ENCODE measurements at places on chromosomes 7 and 10. TPM values are rescaled to one million over a fixed set of nuclear protein-coding genes. Genes with fewer than 3 reads are reported as not detected.

- no peak for DNase-seq
- H3K27me3 ChIP-seq: peaks cover 2% of the 10 kb centered on the region
- H3K36me3 ChIP-seq: no peaks in the 10 kb centered on the region
- no peaks in the 10 kb centered on the region for H3K4me1 ChIP-seq
Observed at GRCh38 chr7:35398518-35398917, 144.6 kb upstream of the TBX20 start.

DNA sequence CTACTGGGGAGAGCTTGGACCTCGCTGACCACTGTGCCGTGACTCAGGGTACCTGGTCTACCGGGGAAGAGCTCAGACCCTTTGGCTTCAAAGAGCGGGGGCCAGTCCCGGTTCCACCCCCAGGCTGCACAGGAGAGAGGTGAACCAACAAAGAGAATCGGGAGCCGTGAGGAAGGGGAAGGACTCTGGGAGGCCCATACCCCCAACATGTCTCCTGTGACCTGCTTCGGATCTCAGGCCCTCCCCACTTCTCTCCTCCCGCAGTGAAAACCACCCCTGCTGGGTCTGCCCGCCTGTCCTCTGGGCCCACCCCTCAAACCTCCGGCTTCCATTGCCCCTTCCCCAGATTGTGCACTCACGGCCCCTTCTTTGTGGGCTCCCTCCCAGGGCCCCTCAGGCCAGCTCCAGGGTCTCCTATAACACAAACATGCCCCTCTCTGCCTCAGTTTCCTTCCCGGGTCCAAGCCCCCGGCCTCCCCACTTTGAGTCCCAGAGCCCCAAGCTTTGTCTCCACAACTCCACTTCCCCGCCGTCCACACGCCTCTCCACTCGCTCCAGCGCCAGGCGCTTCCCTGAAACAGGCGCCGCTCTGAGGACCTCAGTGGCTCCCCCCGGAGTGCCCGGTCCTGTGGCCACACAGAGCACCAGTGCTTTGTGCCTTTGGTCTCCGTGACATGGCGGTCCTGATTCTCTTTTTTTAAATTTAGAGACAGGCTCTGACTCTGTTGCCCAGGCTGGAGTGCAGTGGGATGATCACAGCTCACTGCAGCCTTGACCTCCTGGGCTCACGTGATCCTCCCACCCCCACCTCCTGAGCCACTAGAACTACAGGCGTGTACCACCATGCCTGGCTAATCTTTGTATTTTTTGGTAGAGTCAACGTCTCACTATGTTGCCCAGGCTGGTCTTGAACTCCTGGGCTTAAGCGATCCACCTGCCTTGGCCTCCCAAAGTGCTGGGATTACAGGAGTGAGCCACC lies 7.5 kb upstream of the INTS1 start:
- H3K4me3 ChIP-seq: no peak overlapping the region
- peaks cover 35% of the 10 kb centered on the region for H3K4me1 ChIP-seq
- no peak overlapping the region for H3K27ac ChIP-seq
- H3K36me3 ChIP-seq: no peaks in the 10 kb centered on the region
- peaks cover 6% of the 10 kb centered on the region for H3K27me3 ChIP-seq

DNA sequence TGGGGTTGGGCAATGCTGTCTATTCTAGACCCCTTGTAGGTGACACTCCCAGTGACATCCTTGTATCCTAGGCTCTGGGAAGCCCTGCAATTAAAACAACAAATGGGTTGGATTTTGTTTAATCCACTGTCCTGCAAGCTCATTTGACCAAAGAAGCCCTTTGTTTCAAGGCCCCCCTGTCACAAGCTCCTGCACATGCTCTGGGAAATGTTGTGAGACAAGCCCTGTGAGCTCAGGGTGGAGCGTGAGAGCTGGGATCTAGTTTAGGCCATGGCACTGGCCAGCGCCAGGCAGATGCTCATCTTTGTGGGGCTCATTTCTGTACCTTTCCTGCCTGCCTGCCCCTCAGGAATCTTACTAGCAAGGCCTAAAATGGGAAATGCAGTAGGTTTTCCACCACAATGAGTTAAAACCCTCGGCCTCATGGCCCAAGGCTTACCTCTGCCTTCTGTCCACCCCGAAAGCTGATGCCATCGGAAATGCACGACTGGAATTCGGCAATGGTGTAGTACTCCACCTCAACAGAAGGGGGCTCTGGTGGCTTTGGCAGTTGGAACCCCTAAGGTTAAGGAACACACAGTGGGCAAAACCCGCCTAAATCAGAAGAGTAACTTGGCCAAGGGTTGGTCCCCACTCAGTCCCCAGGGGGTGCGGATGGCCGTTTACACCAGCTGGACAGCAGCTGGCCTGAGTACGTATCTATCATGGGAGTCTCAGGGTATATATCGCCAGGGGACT lies 112.0 kb downstream of the NEURL1 start:
- H3K36me3 ChIP-seq: peaks cover 39% of the 10 kb centered on the region
- no peak overlapping the region for H3K4me3 ChIP-seq
- peaks cover 10% of the 10 kb centered on the region for H3K27me3 ChIP-seq
- H3K27ac ChIP-seq: peak overlapping the region; percentile 49
- H3K4me1 ChIP-seq: peaks cover 15% of the 10 kb centered on the region

Gene PLAC9
- total RNA-seq: 6.5 TPM

- no peaks in the 10 kb centered on the region for H3K36me3 ChIP-seq
- no peak for DNase-seq
- no peaks in the 10 kb centered on the region for H3K27me3 ChIP-seq
- H3K4me1 ChIP-seq: no peaks in the 10 kb centered on the region
- H3K4me3 ChIP-seq: no peak overlapping the region
Observed at GRCh38 chr7:69859342-69859741, 261.1 kb downstream of the AUTS2 start.

DNA sequence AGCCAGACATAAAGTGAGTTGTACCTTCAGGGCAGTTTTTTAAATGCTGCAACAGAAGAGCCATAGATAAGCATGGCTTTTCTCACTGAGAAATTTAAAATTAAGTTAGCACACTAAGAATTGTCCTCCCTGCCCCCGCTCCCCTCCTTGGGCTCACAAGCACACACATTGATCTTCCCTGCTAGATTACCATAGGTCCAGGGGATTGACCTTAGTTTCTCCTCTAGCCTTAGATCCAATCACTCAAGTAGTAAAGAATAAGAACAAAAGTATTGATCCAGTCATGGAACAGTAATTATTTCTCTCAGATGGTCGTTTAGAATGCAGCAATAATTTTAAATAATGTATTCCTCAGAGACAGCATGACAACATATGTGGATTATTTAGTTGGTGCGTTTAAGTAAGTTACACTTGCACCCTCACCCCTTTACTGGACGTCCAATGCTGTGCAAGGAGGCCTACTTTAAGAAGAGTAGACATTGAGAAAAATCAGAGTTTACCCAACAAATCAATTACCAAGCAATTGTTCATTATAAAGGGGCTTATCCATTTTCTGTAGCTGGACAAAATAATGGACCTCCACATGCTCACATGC lies 683.5 kb upstream of the GALNT17 start:
- no peaks in the 10 kb centered on the region for H3K4me1 ChIP-seq
- H3K27ac ChIP-seq: no peak overlapping the region
- no peak for DNase-seq
- H3K36me3 ChIP-seq: no peaks in the 10 kb centered on the region
- no peak overlapping the region for H3K4me3 ChIP-seq
- peaks cover 1% of the 10 kb centered on the region for H3K27me3 ChIP-seq

DNA sequence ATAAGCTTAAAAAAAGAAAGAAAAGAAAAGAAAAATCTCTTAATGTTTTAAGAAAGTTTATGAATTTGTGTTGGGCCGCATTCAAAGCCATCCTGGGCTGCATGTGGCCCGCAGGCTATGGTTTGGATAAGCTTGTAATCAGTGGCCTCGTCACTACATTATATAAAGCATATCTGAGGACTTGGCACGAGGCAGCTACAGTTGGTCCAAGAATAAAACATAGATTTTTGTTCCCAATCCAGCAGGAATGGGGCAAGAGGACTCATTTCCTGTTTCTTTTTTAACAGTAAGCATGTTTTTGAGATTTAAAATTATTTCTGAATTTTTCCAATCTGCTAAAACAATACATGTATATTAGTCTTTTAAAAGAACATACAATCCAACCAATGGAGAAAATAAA lies 28.6 kb downstream of the MCM10 start:
- H3K27ac ChIP-seq: no peak overlapping the region
- H3K27me3 ChIP-seq: no peaks in the 10 kb centered on the region
- no peak overlapping the region for H3K4me3 ChIP-seq

- no peak overlapping the region for H3K27ac ChIP-seq
- no peaks in the 10 kb centered on the region for H3K27me3 ChIP-seq
- H3K4me3 ChIP-seq: no peak overlapping the region
- H3K36me3 ChIP-seq: no peaks in the 10 kb centered on the region
- peak; percentile 81 for DNase-seq
Observed at GRCh38 chr7:78326189-78326588, 527.6 kb downstream of the PHTF2 start.

Gene FGF8
- not detected for total RNA-seq

GRCh38 chr7:92622685-92623084 lies 32.5 kb upstream of the FAM133B start:
- no peak overlapping the region for H3K4me3 ChIP-seq
- H3K4me1 ChIP-seq: peaks cover 69% of the 10 kb centered on the region
- H3K27me3 ChIP-seq: no peaks in the 10 kb centered on the region
- H3K36me3 ChIP-seq: peaks cover 37% of the 10 kb centered on the region
- peak overlapping the region; percentile 88 for H3K27ac ChIP-seq

Gene LIPK
- total RNA-seq: not detected

Gene MRLN
- total RNA-seq: not detected

DNA sequence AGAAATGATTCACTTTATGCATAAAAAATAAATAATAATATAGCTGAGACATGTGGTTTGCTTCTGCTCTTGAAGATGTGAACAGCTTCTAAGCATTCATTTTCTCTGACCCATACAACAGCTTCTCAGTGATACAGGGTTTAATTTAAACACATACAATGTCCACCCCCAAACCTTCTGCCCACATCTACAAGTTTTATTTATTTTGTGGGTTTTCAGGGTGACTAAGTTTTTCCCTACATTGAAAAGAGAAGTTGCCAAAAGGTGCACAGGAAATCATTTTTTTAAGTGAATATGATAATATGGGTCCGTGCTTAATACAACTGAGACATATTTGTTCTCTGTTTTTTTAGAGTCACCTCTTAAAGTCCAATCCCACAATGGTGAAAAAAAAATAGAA lies 17.2 kb downstream of the INHBA start:
- peaks cover 2% of the 10 kb centered on the region for H3K27me3 ChIP-seq
- peaks cover 41% of the 10 kb centered on the region for H3K4me1 ChIP-seq
- peak; percentile 37 for DNase-seq
- peaks cover 25% of the 10 kb centered on the region for H3K36me3 ChIP-seq
- H3K27ac ChIP-seq: no peak overlapping the region

GRCh38 chr7:138958391-138958956 lies 22.7 kb downstream of the KIAA1549 start:
- no peaks in the 10 kb centered on the region for H3K27me3 ChIP-seq
- H3K36me3 ChIP-seq: no peaks in the 10 kb centered on the region
- peaks cover 18% of the 10 kb centered on the region for H3K4me1 ChIP-seq
- no peak overlapping the region for H3K4me3 ChIP-seq
- DNase-seq: peak; percentile 25

DNA sequence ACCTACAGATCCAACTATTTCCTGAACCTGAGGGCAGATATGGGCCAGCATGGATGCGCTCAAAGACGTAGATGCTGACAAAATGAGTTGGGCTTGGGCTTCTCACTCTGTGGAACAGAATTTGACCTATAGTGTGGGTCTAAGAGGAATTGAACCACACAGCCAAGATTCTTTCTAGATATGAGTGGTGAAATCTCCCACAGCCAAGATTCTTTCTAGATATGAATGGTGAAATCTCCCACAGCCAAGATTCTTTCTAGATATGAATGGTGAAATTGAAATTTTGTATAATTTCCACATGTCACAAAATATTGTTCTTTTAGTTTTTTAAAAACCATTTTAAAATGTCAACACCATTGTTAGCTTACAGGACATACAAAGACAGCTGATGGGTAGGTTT lies 215.4 kb upstream of the LRGUK start:
- H3K27me3 ChIP-seq: no peaks in the 10 kb centered on the region
- no peak overlapping the region for H3K4me3 ChIP-seq
- 0 out of 2 replicates have a peak, but pooled peaks cover 3% of the 10 kb centered on the region for H3K36me3 ChIP-seq
- no peaks in the 10 kb centered on the region for H3K4me1 ChIP-seq
- H3K27ac ChIP-seq: no peak overlapping the region

Gene HOXA5
- 2.0 TPM for total RNA-seq

- H3K4me1 ChIP-seq: no peaks in the 10 kb centered on the region
- H3K36me3 ChIP-seq: no peaks in the 10 kb centered on the region
- no peak overlapping the region for H3K27ac ChIP-seq
- no peak overlapping the region for H3K4me3 ChIP-seq
Observed at GRCh38 chr10:116538992-116539391, 6.7 kb upstream of the PNLIP start.

DNA sequence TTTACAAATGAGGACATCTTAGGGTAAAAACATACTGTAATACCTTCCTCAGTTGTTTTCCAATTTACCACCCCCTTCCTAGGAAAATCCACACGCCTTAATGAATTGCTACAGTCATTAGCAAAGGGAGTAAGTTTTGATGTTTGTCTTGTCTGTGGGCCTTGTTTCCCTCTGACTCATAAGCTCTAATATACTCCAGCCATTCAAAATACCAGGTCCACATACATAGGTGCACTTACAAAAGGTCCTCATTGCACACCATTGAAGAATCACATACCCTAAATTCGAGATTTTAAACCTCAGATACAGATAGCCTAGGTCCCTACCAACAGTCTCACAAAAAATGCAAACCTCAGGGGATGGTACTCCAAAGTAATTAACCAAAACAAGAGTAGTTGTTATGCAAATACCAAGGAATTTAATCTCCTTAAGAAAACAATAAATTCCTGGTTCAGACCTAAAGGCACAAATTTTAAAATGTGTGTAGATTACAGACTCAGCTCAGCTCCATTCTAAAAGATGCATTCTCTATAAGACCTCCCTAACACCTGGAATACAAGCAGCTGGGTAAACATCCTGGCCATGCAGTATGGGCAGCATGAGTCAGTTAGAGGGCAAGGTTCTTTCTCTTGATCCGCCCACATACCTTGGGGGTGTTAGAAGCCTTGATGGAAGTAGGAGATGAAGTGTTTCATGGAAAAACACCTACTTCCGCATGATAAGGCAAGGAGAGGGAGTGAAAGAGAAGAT lies 3.0 kb upstream of the LIPK start:
- no peak for DNase-seq
- no peak overlapping the region for H3K27ac ChIP-seq
- H3K4me1 ChIP-seq: peaks cover 25% of the 10 kb centered on the region
- H3K27me3 ChIP-seq: peaks cover 13% of the 10 kb centered on the region

- H3K4me3 ChIP-seq: no peak overlapping the region
- H3K27ac ChIP-seq: no peak overlapping the region
- H3K4me1 ChIP-seq: peaks cover 38% of the 10 kb centered on the region
- peaks cover 8% of the 10 kb centered on the region for H3K27me3 ChIP-seq
- no peak for DNase-seq
Observed at GRCh38 chr7:22346383-22347107, 10.4 kb downstream of the RAPGEF5 start.

Gene CYP26C1
- 0.22 TPM for total RNA-seq

All from HFFc6 (cell line).